Mesenchymal stem cell (in vitro differentiated cells and primary cell): ENCODE measurements at places on chromosomes 6 and 20.

GRCh38 chr6:157755032-157755745 lies 67.9 kb upstream of the SNX9 start:
- H3K36me3 ChIP-seq = no peaks in the 10 kb centered on the region
- peaks cover 16% of the 10 kb centered on the region for H3K4me1 ChIP-seq
- no peak overlapping the region for H3K4me3 ChIP-seq
- H3K27me3 ChIP-seq = no peaks in the 10 kb centered on the region
- DNase-seq = no peak
- no peak overlapping the region for H3K27ac ChIP-seq

- peaks cover 67% of the 10 kb centered on the region for H3K27me3 ChIP-seq
- H3K36me3 ChIP-seq = no peaks in the 10 kb centered on the region
- DNase-seq = no peak
- H3K4me1 ChIP-seq = no peaks in the 10 kb centered on the region
- no peak overlapping the region for H3K4me3 ChIP-seq
- no peak overlapping the region for H3K27ac ChIP-seq
These were observed 157.8 kb downstream of the TRIM27 start for GRCh38 chr6:28765978-28766351.

DNA sequence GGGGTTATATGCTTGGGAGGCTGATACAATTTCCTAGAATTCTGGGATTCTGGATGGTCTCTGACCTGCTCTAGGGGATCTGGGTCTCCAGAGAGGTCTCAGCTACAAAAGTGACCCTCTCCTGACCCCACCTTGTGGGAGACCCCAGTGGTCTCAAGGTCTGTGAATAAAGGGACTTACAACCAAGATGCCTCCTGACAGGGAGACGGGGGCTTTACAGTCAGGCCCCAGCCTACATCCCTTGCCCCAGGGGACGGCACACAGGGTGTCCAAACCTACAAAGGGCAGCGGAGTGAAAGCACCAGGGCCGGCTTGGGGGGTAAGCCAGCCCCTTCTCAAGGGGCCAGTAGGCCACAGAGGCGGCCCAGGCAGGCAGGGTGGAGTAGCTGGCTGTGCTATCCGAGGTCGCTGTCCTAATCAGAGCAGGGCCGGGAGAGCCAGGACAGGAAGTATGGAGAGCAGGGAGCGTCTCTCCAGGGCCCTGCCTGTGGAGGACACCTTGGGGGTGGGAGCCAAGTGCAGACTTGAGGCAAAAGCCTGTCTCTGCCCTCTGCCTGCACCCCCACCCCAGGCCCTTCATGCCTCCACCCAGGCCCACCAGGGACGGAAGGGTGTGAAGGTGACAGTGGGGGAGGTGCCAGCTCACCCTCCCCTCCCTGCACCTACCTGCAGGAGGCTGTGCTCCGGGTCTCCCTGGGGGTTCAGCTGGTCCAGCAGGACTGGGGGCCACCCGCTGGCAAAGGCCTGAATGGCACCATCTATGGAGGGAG lies 3.5 kb downstream of the GFRA4 start:
- no peak overlapping the region for H3K27ac ChIP-seq
- no peak for DNase-seq
- peaks cover 5% of the 10 kb centered on the region for H3K4me1 ChIP-seq
- no peaks in the 10 kb centered on the region for H3K36me3 ChIP-seq

- H3K36me3 ChIP-seq = no peaks in the 10 kb centered on the region
- no peaks in the 10 kb centered on the region for H3K27me3 ChIP-seq
- no peak for DNase-seq
- H3K27ac ChIP-seq = no peak overlapping the region
These were observed 19.3 kb downstream of the PAQR8 start for GRCh38 chr6:52381249-52381648.

GRCh38 chr6:107602321-107603005 lies 112.5 kb downstream of the SOBP start:
- no peak for DNase-seq
- H3K36me3 ChIP-seq = no peaks in the 10 kb centered on the region
- H3K27me3 ChIP-seq = no peaks in the 10 kb centered on the region
- H3K27ac ChIP-seq = no peak overlapping the region

GRCh38 chr6:143872201-143872600 lies 7.9 kb downstream of the ZC2HC1B start:
- H3K27ac ChIP-seq = no peak overlapping the region
- H3K27me3 ChIP-seq = no peaks in the 10 kb centered on the region
- H3K4me1 ChIP-seq = no peaks in the 10 kb centered on the region
- peak; percentile 31 for DNase-seq

- peaks cover 29% of the 10 kb centered on the region for H3K36me3 ChIP-seq
- H3K27ac ChIP-seq = no peak overlapping the region
- DNase-seq = no peak
- no peaks in the 10 kb centered on the region for H3K27me3 ChIP-seq
- H3K4me3 ChIP-seq = no peak overlapping the region
These were observed 20.1 kb downstream of the RNASET2 start for GRCh38 chr6:166936079-166936787.

- DNase-seq = no peak
- no peaks in the 10 kb centered on the region for H3K4me1 ChIP-seq
- no peak overlapping the region for H3K27ac ChIP-seq
- H3K36me3 ChIP-seq = no peaks in the 10 kb centered on the region
These were observed 445.8 kb upstream of the ADGRB3 start for GRCh38 chr6:68189217-68189815.

- no peaks in the 10 kb centered on the region for H3K27me3 ChIP-seq
- H3K27ac ChIP-seq = no peak overlapping the region
- peaks cover 5% of the 10 kb centered on the region for H3K4me1 ChIP-seq
These were observed 107.2 kb downstream of the LY86 start for GRCh38 chr6:6695625-6696276.

GRCh38 chr6:128538763-128539162 lies 18.4 kb upstream of the PTPRK start:
- no peak for DNase-seq
- no peak overlapping the region for H3K4me3 ChIP-seq
- H3K36me3 ChIP-seq = no peaks in the 10 kb centered on the region
- H3K4me1 ChIP-seq = no peaks in the 10 kb centered on the region
- no peaks in the 10 kb centered on the region for H3K27me3 ChIP-seq

- peaks cover 1% of the 10 kb centered on the region for H3K36me3 ChIP-seq
- no peaks in the 10 kb centered on the region for H3K27me3 ChIP-seq
- no peak for DNase-seq
- no peak overlapping the region for H3K27ac ChIP-seq
These were observed 38.4 kb upstream of the PRND start for GRCh38 chr20:4683261-4683660.

GRCh38 chr20:24795436-24795835 lies 153.6 kb upstream of the CST7 start:
- no peak overlapping the region for H3K27ac ChIP-seq
- no peak for DNase-seq
- H3K4me1 ChIP-seq = peaks cover 15% of the 10 kb centered on the region
- H3K36me3 ChIP-seq = no peaks in the 10 kb centered on the region
- peaks cover 72% of the 10 kb centered on the region for H3K27me3 ChIP-seq

DNA sequence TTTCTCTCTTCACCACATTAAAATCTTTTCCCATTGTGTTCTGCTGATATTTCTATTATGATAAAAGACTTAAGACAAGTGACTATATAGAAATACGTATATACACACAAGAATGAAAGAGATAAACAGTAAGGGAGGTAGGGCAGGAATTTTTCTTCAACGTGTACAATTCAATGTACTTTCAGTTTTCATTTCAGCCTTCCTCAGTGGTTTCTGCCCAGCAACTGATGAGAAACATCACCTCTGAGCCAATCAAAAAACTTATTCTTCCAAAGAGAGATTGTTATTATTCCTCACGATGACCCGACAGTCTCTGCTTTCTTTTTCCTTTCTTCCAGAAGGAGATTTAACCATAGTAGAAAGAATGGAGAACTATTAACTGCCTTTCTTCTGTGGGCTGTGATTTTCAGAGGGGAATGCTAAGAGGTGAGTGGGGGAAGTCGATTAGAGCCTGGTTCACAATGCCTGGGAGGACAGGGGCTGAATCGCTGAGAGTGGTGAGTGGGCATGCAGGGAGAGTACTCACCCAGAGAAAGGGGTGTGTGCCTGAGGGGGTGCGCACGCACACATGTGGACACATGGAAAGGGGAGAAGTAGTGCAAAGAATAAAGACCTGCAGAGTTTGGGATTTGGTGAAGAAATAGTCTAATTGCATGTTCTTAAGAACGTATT lies at the start of gene BTN3A1:
Gene BTN3A1, plus strand, starts transcription at position 289 of the 672 bp plus-strand sequence. CDS start 3,289 bp downstream, outside the sequence.
- H3K36me3 ChIP-seq = peaks cover 19% of the 10 kb centered on the region
- no peaks in the 10 kb centered on the region for H3K27me3 ChIP-seq
- H3K4me3 ChIP-seq = peak within 1 kb of the TSS; percentile 81
